Kidney (tissue), 22 donors: ENCODE measurements at places on chromosomes 3 and 15. TPM values are rescaled to one million over a fixed set of nuclear protein-coding genes. Genes with fewer than 3 reads are reported as not detected.

NR1I2 gene
- total RNA-seq: 0.38 TPM

DNA sequence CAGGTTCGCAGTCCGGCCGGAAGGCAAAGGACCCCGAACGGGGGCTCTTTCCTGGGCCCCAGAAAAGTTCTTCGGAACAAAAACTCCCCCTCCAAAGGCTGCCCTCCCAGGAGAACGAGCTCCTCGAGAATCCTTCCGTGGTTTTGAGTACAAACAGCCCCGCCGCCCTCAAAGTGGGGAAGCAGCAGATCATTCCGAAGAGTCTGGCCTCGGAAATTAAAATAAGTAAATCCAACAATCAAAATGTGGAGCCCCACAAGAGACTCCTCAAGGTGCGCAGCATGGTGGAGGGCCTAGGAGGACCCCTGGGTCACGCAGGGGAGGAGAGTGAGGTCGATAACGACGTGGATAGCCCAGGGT is 1.3 kb downstream of the ARHGEF26 start:
- DNase-seq: no peak

DNA sequence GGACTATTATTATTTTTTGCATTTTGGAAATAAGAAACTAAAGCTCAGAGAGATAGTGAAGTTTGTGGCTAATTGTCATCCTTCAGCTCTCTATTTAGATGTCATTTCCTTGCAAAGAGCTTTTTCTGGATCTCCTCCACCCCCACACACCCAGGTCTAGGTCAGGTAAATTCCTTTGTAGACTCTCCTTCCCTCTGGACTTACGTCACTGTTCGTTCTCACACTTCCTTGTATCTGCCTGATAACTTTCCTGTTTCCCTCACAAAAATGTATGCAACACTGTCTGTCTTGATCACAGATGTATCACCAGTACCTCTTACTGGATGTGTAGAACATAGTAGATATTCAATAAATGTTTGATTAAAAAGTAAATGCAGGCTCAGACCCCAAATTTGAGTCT is 6.1 kb upstream of the MB21D2 start:
- no peak for DNase-seq

CYP19A1 gene
- total RNA-seq: 0.50 TPM

- no peak for DNase-seq
Measured at GRCh38 chr3:52226229-52226817, 878 bp upstream of the TLR9 start.

CD200 gene
- total RNA-seq: 16.8 TPM

ANO10 gene
- total RNA-seq: 45.7 TPM

DNA sequence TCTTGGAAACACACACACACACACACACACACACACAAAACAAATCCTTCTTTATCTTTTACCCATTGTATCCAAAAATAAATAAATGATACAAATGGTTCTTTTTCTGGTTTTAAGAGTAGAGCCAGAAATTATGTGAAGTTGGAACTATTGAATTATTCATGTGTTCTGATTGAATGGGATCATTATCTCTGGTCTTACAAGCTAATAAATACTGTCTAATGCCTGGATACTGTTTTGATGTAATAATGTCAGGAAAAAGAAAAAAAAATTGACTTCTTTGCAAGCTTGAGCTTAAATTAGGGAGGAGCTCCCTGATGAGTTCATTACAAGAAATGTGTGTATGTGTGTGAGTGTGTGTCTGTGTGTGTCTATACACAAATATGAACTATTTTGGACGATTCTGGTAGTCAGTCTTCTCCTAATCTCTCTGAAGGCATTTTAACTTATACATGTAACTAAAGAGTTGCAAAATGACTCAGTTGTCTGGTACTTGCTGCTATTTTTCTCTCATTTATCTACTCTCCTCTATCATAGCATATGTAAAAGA is 507.2 kb upstream of the AGTR1 start:
- no peak for DNase-seq

- DNase-seq: no peak
Measured at GRCh38 chr3:124412644-124413043, 317.6 kb upstream of the UMPS start.

NANOGP8 gene
- 1.3 TPM for total RNA-seq

RTP4 gene
- 8.4 TPM for total RNA-seq

GRCh38 chr3:72694398-72694797 is 153.8 kb downstream of the SHQ1 start:
- DNase-seq: no peak

MEIS2 gene
- total RNA-seq: 50.9 TPM
